ENCODE measurements at places on chromosomes 7 and 10.

- peak overlapping the region; percentile 65 for H3K4me3 ChIP-seq
- no peaks in the 10 kb centered on the region for H3K27me3 ChIP-seq
- H3K27ac ChIP-seq = peak overlapping the region; percentile 72
These were observed 292.4 kb upstream of the KLF14 start for GRCh38 chr7:131026297-131027000.

DNA sequence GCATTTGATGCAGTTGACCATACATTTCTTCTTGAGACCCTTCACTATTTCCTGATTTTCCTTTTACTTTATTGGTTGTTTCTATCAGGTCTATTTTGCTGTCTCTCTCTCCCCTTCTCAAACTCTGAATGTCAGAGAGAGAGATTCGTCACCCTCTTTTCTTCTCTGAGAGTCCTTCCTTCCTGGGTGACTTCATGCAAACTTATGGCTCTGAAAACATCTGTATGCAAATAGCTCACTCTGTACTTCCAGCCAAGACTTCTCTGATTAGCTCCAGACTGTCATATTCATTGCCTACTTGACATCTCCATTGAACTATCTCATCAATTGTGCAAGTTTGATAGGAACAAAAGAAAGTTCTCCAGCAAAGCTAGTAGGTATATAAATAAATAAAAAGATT lies 191.7 kb upstream of the KLF6 start:
- H3K27me3 ChIP-seq = no peaks in the 10 kb centered on the region
- H3K27ac ChIP-seq = no peak overlapping the region
- H3K4me3 ChIP-seq = peak overlapping the region; percentile 32
- peak; percentile 46 for DNase-seq

DNA sequence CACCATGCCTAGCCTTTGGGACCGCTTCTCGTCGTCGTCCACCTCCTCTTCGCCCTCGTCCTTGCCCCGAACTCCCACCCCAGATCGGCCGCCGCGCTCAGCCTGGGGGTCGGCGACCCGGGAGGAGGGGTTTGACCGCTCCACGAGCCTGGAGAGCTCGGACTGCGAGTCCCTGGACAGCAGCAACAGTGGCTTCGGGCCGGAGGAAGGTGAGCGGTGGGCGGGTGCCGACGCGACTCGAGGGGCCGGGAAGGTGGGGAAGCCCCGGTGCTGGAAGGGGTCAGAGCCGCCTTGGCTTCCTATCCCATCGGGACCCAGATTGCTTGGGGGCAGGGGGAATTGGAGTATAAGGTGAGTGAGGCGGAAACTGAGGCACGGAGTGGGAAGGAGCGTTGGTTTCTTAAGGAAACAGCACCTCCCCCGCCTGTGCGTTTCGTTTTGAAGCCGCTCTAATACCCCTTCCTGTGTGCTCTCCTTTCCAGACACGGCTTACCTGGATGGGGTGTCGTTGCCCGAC lies 547 bp downstream of the DDIT4 start:
- peak overlapping the region; percentile 88 for H3K4me3 ChIP-seq
- peak overlapping the region; percentile 89 for H3K27ac ChIP-seq
- peaks cover 37% of the 10 kb centered on the region for H3K4me1 ChIP-seq

- DNase-seq = no peak
- no peaks in the 10 kb centered on the region for H3K27me3 ChIP-seq
- H3K4me3 ChIP-seq = no peak overlapping the region
These were observed 56.2 kb upstream of the PDCD4 start for GRCh38 chr10:110815354-110816004.

DNA sequence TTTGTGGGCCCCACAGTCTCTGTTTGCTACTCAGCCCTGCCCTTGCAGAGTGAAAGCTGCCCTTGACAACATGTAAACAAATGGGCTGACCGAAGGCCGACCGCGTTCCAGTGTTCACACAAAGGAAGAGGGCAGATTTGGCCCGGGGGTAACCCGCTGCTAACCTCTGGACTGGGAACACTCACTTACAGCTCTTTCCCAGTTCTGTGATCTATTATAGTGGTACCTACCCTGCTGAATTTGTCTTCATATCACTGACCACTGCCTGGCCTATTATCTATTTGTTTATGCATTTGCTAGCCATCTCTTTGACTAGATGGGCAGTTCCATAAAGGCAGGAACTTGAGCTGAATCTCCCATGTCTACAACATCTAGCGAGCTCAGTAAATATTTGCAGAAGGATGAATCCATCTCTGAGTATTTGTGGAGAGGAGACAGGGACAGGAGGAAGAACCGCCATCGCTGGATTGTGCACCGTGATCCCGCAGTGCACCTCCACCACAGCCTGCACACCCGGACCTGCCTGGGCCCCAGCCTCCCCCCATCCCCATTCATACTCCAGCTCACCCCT lies 15.2 kb downstream of the SLC29A3 start:
- no peaks in the 10 kb centered on the region for H3K36me3 ChIP-seq
- no peak overlapping the region for H3K4me3 ChIP-seq
- no peaks in the 10 kb centered on the region for H3K27me3 ChIP-seq
- no peak overlapping the region for H3K27ac ChIP-seq
